Brain microvascular endothelial cell (primary cell): ENCODE measurements at places on chromosomes 2 and 18.

GRCh38 chr18:23032030-23032582, 99.0 kb downstream of the RBBP8 start:
- no peak for DNase-seq

- DNase-seq, result no peak
Measured at GRCh38 chr2:51673628-51674027, 641.7 kb upstream of the NRXN1 start.

- DNase-seq, result no peak
Measured at GRCh38 chr2:180495606-180496005, 484.8 kb upstream of the UBE2E3 start.

GRCh38 chr18:36889321-36889720, 60.4 kb downstream of the KIAA1328 start:
- DNase-seq, result peak; percentile 14

DNA sequence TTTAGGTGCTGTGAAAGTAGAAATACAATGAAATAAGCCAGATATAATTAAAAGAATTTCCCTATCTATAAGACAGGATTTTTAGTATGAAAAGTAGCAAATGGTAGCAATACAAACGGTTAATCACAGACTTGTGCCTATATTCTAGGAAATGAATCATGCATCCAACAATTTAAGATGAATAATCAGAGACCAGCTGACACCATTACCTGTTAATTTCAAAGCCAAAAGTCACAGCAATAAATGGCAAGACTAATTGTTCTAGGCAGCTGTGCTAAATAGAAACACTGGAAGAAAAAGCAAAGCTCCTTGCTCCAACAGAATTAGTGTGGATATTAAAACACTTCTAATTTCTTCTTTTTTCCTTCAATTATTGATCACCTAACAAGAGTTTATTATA, 35.1 kb upstream of the MPP4 start:
- no peak for DNase-seq

DNA sequence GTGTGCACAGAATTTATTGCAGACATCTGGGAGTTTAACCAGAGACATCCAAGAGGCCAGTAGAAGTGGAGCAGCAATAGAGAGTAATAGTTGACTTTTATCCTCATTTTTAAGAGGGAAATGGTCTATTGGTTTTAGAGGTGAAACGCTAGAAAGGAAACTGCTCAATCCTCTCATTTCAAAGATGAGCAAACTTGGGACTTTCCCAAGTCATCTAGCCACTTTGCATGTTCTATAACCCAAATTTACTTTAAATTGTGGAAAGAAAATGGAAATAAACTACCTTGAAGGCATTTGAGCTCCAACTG, 601.7 kb downstream of the ARHGAP15 start:
- DNase-seq, result no peak

DNA sequence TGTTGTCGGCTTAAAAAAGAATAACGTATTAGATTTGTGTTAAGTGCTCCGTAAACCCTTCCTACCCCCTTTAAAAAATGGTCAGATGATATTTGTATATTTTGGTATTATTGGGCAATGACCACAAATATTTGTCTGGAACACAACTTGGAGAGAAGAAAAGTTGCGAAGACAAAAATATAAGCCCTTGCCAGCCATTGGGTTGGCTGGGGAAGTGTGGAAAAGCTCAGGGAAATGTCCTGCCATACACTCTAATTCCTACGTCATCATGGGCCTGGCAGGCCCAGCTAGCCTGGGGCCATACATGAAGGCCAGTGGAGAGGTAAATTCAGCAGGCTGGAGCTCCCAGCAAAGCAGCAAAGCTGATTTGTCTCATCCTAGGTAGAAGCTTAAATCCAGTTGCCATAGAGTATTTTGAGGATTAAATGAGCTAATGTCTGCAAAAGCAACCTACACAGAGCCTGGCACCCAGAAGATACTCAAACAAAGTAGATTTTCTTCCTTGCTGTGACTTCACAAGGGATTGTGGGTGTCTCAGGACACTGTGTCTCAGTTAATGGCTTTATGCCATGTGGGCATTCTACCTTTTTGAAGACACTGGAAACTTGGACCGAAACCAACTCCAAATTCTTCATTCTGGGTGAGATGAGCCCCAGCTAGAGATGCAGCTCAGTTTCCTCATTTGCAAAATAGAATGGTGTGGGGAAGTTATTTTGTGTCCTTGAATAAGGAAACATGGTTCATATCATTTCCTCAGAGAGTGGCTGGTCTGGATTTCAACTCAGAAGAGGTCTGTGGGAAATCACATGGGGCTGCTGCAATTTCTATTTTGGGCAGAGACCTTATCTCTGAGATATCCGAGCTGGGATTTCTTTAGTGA, 87.9 kb upstream of the MAP4K3 start:
- DNase-seq, result no peak

DNA sequence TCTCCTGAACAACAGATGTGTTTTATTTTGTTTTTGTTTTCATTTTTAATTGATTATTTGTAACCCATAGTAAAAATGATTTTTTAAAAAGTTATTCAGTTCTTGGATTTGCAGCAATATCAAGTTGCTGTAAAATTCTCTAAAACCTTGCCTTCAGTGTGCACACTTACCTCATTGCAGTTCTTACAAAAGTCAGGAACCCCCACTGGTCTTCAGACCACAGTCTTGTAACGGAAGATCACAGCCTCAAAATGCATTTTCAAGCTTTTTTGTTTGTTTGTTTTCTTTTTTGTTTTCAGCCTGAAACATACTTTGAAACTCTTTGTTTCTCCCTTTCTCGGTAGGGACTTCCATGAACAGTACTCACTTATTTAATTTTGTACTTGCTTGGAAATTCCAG, 1012.8 kb upstream of the GYPC start:
- DNase-seq, result no peak

DNA sequence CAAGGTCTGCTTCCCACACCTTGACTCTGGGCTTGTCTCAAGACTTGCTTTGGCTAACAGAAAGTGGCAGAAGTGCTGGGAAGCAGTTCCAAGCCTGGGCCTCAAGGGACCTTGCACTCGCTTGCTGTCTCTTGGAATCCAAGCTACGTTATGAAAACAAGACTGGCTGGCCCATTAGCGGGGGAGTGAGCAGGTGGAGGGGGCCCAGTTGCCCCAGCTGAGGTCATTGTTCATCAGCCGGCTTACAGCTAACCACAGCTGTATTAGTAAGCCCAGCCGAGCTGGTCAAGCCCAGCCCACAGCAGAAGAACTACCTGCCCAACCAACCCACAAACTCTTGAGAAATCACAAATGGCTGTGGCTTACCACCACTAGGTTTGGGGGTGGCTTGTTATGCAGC, 63.1 kb downstream of the MARCO start:
- no peak for DNase-seq

DNA sequence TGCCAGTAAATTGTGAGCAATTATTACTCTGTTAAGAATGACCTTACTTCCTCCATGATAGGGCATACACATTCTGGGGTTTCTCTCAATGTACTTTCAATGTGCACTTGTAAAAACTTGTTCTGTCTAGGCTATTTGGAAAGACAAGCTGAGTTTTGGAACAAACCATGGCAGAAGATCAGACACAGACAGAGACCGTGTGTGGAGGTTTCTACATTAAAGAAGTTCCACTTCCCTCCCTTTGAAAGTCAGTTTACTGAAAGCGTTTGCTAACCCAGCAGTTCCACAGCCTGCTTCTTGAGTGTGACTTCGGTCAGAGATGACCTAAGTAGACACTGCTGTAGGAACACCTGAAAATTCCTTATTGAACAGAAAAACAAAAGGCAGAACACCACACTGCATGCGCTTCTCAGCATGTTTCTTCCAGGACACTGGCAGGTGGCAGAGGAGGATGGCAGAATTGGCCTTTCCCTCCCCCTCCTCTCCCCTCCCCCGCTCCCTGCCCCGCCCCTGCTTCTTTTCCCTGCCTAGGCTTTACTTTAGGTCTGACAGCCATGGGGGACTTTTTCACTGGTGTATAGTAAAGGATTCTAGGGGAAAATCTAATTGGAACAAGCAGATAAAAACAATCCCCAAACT, 109.8 kb downstream of the NOL10 start:
- DNase-seq, result no peak

DNA sequence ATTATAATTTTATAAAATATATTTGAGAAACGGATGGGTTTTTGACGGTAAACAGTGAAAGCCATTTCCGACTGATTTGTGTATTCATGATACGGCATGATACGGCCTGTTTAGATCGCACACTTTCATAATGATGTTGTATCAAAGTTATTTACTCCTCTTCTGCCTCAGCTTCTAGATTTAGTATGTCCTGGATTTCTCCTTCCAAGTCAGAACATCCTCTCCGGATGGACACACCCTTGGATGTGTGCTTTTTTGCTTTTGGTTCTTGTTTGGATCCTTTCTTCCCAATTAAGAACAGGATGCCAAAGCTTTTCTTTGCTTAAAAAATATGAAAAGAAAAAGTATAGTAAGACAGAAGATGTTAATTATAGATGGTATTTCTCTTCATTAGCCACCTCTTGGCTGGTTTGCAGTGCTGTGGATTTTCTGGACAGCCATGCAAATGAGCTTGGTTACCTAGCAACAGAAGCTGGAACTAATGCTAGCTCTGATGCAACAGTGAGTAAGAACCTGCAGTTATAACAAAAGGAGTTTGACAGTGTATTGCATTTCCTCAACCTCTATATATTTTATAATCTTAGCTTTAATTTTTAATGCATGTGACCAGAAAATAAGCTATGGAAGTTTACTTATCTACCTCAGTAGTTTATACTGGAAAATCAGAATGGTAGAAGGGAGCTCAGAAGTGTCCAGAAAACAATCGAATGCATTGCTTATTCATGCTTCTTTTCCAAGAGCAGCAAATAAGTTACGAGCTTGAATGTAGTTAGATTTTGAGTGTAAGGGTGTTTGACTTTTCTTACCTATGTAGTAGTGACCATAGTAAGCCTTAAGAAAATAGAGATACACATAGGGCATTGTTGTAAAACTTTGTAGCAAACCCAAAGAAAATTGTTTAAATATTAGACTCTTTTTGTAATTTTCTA, 27.9 kb downstream of the RMND5A start:
- DNase-seq, result peak; percentile 67

DNA sequence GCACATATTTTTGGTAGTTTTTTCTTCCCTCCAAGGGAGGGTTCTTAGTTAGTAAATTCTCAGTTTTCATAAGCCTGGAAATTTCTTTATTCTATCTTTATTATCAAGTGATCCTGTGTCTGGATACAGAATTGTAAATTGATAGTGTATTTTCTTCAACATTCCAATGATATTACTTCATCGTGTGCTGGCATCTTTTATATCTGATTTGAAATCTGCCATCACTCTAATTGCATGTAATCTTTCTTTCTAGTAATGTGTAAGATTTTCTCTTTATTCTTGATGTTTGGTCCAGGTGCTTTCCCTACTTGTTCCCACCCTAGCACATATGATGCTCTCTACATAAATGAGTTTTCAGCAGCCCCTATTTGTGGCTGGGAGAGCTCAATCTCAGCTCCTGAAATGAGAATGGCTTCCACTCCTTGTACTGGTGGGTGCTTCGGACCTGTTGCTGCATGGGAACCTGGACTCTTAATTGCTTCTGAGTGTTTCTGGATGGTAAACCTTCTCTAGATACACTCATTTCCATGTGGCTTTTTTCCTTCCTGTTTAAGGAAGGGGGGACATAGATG, 102.7 kb downstream of the SMIM21 start:
- DNase-seq, result no peak

DNA sequence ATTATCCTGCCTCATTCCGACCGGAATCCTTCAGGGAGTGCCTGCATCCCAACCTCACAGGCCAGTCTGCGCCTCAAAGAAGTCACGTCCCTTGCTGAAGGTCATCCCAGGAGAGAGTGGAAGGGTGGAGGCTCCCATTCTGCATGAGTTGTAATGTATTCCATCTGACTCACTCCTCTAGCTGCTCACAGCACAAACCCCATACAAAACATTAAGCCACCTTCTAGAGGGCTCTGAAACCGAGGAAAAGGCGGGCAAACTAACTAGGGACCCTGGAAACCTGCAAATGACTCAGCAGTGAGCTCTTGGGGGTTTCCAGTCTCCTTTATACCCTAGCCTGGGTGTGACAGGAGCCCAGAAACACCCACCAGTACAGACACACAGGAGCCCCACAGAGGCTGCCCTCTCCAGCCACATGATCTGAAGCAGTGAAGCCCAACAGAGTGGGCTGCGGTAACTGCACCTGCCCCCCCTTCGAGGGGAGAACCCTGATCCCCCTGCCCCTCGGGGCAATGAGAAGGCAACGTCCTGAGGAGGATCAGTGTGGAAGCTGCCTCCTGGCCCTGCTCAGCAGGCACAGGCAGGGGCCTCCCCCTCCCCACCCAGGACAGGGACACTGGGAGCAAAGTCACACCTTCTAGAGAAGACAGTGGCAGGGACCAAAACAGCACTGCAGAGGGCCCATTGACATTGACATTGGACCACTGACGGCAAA, 69.3 kb upstream of the SNTG2 start:
- DNase-seq, result no peak

DNA sequence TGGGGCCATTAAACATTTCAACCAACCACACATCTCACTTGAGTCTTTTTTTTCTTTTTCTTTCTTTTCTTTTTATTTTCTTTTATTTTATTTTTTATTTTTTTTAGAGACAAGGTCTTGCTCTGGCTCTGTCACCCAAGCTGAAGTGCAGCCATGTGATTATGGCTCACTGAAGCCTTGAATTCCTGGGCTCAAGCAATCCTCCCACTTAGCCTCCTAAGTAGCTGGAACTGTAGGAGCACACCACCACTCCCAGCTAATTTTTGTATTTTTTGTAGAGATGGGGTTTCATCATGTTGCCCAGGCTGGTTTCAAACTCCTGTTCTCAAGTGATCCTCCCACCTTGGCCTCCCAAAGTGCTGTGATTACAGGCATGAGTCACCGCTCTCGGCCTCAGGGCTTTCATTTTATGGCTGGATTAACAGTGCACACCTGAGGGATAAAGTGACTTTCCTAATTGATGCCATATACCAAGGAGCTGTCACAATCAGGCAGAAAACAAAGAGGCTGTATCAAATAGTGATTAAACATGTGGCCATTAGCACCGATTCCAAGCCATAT, 21.5 kb downstream of the KIAA2012 start:
- DNase-seq, result no peak

- no peak for DNase-seq
Measured at GRCh38 chr2:85963068-85963467, 74.3 kb upstream of the ST3GAL5 start.

GRCh38 chr2:180931841-180932240, 48.6 kb upstream of the UBE2E3 start:
- no peak for DNase-seq

GRCh38 chr2:176105078-176105729, 1.9 kb upstream of the HOXD11 start:
- DNase-seq, result no peak
